ENCODE measurements at places on chromosomes 5 and 9.

DNA sequence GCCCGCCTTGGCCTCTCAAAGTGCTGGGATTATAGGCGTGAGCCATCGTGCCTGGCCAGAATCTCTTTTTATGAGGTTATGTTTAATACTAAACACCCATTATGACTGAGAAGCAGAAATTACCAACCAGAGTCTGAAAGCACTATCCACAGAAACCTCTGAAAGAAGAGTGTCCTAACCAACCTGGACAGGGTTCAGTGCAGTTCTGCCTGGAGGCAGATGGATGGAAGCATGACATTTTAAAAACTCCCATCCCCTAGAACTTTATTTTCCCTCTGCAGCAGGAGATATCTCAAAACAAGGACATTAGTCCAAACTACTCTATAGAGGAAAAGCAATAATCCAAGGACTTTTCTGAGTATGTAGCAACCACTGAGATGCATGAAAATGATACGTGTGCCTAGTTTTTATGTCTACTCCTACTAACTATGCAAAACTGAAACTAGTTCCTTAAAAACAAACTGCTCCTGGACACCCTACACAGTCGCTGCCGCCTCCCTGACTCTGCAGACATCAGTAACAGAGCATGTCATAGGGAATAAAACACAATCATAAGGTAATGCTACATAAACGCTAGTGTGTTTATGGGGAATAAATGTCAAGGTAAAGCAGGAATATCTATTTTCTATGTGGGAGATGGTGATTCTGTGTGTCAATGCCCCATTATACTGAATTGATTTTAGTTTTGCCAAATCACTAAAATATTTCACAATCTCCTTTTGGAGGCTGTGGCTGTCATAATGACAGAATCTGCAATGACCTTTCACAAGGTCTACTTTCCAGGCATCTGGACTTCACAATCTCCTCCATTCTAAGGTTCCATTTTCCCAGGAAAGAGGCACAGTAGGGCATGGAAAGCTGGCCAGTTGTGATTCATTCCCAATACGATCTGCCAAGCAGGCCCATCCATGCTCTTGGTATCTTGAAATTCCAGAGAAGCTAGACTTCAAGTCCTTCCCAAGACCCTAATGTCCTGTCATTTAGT, 122.8 kb downstream of the SIL1 start:
- DNase-seq, result no peak

DNA sequence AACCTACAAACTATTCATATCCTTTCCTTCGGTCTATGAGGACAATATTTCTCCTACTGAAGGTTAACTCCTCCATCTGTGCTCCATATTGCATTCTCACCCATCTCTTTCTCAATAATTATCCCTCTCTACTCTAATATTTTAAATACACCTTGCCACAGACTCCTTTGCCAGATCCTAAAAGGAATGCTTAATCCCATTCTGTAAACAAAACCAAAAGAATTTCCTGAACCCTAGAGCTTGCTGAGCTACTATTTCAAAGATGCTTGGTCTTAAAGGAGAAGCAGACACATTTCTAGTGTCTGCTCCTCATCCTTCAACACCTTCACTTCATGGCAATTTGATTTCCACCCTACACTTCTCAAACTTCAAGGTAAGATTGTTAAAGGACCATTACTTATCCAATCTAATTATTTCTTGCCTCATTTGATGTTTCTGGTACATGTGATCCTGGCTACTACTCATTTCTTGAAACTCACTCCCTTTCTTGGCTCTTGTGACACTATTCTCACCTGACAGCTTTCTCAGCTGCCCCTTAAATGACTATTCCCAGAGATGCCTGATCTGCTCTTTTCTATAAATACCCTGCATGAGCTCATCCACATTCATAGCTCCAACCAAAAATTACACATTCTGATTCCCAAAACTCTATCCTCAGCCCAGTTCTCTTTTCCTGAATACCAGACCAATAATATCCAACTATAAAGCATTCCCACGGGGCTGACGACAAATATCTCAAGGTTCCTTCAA, 20.2 kb downstream of the HOMER1 start:
- no peak for DNase-seq

GRCh38 chr9:18474783-18475182, 830 bp downstream of the ADAMTSL1 start:
- no peak for DNase-seq

DNA sequence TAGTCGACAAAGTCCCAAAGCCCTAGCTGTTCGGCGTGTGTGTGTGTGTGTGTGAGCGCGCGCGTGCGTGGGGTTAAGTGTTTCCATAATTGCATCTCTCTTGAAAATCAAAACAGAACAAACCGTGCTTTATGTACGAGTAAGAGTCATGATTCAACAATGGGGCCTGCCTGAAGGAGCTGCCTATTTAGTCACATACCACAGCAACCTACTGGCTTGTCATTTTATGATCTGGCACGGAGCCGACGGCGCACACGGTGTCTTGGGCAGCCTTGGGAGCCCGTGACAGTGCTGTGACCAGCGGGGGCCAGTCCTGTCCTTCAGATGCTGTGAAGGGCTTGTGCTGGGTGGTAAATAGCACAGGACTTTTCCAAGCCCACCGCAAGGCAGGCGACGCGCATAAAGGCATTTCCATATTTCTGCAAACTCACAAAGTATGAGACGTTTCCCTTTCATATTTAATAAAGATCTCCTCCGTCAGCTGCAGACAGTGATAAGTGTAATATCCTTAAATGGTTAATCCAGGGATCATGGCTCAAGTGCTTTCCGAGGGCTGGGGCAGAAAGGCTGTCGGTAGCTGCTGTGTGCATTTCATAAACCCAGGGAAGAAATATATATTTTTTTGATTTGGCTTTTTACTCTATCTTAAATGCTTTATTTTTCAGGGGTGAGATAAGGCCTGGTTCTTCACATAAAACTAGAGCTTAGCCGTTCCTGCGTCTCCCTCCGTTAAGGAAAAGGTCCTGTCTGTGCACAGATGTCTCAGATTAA, 270.2 kb upstream of the IRX1 start:
- no peak for DNase-seq

- DNase-seq, result no peak
Observed at GRCh38 chr9:71179183-71179582, 57.8 kb upstream of the TRPM3 start.

GRCh38 chr5:1483064-1483463, 37.8 kb upstream of the SLC6A3 start:
- no peak for DNase-seq

GRCh38 chr5:142639455-142639854, 46.4 kb downstream of the FGF1 start:
- DNase-seq, result no peak

DNA sequence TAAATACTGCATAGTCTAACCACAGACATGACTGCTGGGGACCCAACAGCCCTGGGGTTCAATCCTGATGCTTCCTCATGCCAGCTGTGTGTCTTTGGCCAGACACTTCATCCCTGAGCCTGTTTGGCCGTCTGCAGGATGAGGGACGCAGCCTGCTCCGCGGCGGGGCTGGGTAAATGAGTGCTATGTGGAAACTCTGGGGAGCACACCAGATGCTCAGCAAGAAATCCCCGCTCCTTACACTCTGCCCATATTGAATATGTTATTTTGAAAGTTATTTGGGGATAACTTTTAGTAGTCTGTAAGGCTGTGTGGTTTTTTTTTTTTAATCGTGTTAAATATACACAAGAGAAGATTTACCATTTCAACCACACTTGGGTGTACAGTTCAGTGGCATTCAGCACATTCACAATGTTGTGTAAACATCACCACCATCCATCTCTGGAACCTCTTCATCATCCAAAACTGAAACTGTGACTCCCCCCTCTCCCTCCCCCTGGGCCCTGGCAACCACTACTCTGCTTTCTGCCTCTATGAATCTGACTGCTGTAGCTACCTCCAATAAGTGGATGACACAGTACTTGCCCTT, 42.7 kb downstream of the SH3PXD2B start:
- no peak for DNase-seq

DNA sequence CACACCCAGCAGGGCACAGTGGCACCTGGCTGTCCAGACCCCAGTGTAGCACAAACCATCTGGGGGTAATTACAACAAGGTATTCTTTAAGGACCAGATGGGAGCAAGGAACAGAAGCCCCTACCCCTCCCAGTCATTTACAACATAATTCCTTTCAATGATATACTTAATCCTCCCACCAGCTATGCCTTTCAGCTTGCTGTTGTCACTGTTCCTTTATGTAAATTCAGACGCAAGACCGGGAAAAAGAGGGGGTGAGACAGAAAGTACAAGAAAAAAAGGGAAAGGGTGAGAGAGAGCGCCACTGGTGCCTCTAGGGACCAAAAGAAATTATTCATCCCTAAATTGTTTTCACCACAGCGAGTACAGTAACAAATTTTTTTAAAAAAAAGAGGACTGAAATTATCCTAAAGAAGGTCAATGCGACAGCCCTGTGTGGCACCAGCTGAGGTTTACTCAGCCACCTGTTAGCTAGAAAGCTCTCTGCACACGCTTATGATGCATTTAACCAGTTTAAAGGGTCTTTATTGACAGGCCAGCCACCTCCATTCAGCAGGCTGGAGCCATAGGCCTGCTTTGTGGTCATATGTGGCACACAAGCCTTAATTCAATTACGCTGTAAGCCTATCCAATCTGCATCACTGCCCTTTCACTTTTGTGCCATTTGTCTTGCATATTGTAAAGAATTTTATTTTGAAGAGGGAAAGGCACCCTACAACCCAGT, 210.2 kb upstream of the ISL1 start:
- no peak for DNase-seq

GRCh38 chr5:81230416-81230815, 2.7 kb upstream of the CKMT2 start:
- no peak for DNase-seq

DNA sequence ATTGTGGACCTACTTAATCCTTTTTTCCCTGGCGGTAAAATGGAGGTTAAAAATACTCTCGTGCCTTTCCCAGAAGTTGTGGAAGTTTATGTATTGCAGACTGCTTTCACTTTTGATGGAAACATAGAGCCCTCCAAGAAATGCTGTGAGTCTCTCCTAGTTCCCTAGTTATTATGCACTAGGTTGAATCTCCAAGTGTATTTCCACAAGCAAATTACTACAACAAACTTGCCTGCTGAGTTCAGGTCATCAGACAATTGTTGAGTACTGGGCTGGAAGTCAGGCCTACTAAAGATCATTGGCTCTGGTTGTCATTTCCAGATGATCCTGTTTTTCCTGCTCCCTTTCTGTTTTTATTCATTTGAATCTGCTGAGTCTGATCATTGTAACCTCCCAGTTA, 104.1 kb downstream of the CD180 start:
- no peak for DNase-seq

DNA sequence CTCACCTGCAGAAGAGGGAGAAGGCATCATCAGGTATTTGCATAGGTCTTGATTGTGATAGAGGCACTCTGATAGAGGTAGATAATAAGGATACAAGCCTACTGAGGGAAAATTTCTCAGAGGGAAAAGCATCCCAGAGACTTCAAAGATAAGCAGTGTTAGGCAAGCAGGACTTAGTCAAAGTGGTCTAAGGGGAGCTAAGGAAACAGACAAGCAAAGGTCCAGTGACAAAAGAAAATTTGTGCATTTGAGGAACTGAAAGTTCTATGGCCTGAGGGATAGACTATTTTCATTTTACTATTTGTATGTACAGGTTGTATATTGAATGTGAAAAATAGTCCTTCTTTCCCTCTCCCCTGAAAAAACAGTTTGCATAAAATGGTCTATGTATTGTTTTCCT, 27.4 kb downstream of the OXCT1 start:
- DNase-seq, result no peak

DNA sequence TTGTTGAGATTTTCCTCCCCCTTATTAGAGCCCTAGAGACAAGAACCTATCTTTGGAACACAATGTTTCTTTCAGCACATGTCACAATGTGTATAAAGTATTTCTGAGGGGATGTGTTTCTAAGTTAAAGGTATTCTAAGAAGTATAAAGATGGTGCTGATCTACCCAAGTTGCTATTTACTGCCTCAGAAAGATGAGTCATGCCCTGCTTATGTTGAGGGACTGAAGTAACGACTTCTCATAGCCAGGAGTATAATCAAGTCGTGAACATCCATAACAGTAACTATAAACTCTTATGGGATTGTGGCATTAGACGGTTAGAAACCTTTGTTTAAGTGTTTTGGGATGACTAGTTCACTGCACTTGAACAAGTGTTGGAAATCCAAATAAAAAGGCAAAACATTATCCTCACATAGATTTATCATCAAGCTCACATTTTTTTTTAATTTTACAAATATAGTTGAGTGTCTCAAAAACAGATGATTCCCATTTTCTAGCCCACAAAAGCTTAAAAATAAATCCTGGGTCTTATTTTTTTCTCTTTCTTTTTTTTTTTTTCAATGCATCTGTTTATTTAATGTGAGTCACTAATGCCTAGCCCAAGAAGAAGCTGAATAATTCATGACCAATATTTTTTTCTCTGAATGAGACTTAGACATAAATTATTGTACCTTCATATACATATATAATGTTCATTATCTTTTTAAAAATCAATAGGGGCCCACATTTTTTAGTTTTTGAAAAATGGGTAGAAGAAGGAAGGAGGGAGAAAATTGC, 12.2 kb upstream of the TMEM252 start:
- DNase-seq, result no peak

GRCh38 chr9:135035781-135036760, 51.4 kb upstream of the OLFM1 start:
- no peak for DNase-seq

DNA sequence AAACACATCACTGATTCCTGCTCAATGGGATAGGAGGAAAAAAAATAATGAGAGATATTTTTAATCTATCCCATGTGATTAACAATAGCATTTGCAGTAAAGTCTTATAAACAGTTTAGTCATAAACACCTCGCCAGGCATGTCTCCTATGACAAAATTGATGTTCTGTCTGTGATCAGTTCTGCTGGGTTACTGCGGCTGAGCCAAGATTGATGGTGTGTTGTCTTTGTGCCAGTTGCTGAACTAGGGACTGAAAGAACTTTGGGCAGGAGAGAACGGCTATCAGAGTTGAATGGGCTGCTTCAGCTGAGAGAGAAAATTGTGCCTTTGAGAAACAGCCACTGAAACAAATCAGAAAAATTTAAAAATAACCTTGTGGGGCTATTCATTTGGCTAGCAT, 37.3 kb upstream of the MAMDC2 start:
- no peak for DNase-seq

- no peak for DNase-seq
Observed at GRCh38 chr5:75265731-75266130, 29.1 kb upstream of the ANKRD31 start.

GRCh38 chr9:101516655-101517054, 17.0 kb upstream of the RNF20 start:
- no peak for DNase-seq

DNA sequence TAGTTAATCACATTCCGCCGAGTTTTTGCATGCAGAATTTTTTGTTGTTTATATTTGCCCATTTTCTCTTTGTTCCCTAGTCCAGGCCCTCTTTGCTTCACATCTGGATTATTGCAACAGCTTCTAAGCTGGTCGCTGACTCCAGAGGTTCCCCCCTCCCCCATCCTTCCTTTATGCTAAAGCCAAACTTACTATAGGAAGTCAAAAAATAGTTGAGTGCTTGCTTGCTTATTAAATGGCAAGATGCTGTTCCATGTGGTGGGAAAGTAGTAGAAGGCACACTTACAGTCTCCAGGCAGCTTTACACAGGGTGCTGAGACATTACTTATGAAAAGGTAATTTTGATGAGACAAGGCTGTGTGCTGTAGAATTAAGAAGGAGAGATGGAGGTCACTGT, 1.3 kb downstream of the ZBTB34 start:
- no peak for DNase-seq

- no peak for DNase-seq
Observed at GRCh38 chr5:136023958-136024541, 4.7 kb upstream of the TGFBI start.

GRCh38 chr5:134130239-134130945, 15.9 kb downstream of the TCF7 start:
- DNase-seq, result no peak

- DNase-seq, result no peak
Observed at GRCh38 chr9:132061526-132061925, 18.1 kb downstream of the MED27 start.

Measured in body of pancreas (tissue), 4 donors.